OCI-M1 (cell line): ENCODE measurements at places on chromosomes 7 and 10.

DNA sequence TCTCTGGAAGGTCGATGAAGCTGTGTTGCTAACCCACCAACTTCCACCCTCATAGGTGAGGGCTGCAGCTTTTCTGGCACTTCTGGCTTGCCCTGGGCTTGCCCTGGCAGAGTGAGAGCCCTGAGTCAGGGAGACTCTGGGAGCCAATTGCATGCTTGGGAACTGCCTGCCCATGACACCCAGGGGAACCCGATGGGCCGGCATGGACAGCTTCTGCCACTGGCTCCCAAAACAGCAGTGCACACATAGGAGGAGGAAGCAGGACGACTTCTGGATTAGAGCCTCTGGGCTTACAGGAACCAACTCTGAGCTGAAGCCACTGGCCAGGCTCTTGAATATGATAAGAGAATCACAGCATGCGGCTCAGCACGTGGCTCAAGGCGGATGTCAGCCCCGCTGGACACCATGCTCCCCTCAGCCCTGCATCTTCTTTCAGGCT is 135.2 kb upstream of the UNC5B start:
- DNase-seq = peak; percentile 60

GRCh38 chr7:115216652-115217051 is 294.8 kb downstream of the MDFIC start:
- DNase-seq = no peak

GRCh38 chr10:23968301-23968700 is 240.6 kb upstream of the KIAA1217 start:
- no peak for DNase-seq

GRCh38 chr7:97126483-97127171 is 9.1 kb downstream of the SDHAF3 start:
- no peak for DNase-seq

- no peak for DNase-seq
These were observed 4.9 kb downstream of the HIPK2 start for GRCh38 chr7:139772873-139773272.

DNA sequence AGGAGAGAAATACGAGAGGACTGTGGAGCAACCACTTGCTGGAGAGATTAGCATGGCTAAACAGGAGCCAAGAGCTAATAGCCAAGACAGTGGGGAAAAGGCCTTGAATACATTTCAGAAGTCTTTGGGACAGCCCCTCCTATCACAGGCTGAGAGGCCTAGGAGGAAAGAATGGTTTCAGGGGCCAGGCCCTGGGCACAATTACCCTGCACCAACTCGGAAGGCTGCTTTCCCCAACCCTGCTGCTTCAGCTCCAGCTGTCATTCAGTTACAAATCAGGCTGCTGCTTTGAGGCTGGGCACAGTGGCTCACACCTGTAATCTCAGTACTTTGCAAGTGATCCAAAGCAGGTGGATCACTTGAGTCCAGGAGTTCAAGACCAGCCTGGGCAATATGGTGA is 32.0 kb upstream of the SLC35G1 start:
- DNase-seq = no peak

GRCh38 chr10:4301291-4302045 is 516.5 kb upstream of the KLF6 start:
- no peak for DNase-seq

DNA sequence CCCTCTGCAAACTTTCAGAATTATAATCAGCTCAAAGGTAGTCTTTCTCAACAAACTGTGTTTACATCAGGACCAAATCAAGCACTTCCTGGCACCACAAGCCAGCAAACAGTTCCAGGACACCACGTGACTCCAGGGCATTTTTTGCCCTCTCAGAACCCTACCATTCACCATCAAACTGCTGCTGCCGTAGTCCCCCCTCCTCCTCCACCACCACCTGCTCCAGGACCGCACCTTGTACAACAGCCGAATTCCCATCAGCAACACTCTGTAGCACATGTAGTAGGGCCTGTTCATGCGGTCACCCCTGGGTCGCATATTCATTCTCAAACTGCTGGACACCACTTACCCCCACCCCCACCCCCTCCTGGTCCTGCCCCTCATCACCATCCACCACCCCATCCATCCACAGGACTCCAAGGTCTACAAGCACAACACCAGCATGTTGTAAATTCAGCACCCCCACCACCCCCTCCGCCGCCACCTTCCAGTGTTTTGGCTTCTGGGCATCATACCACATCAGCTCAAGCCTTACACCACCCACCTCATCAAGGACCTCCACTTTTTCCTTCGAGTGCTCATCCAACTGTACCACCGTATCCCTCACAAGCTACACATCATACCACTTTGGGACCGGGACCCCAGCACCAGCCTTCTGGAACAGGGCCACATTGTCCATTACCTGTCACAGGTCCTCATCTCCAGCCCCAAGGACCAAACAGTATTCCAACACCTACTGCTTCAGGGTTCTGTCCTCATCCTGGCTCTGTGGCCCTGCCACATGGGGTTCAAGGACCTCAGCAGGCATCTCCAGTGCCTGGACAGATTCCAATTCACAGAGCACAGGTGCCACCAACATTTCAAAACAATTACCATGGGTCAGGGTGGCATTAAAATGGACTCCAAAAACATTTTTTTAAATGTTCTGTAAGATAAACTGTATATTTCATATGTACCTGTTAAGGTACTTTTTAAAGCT is 98.7 kb downstream of the KMT2E start:
- no peak for DNase-seq

DNA sequence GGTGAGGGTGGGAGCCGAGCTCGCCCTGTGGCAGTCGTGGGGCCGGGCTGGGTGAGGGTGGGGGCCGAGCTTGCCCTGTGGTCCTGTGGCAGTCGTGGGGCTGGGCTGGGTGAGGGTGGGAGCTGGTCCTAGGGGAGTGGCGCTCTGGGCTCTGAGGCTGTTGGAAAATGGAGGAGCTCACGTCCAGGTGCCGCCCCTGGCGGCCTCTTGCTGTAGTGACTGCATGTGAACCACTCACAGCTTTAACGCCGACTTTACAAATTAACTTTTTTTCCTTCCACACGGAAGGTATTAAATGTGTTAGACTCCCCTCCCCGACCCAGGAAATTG is 312.6 kb downstream of the WDR37 start:
- DNase-seq = peak; percentile 52

GRCh38 chr7:112081778-112082177 is 124.4 kb downstream of the DOCK4 start:
- no peak for DNase-seq

- peak; percentile 44 for DNase-seq
These were observed 75.3 kb upstream of the AASS start for GRCh38 chr7:122219253-122219865.

GRCh38 chr10:21292763-21293517 is 232.5 kb downstream of the SKIDA1 start:
- DNase-seq = no peak

- no peak for DNase-seq
These were observed 48.1 kb downstream of the EGFR start for GRCh38 chr7:55066938-55067337.

- DNase-seq = peak; percentile 56
These were observed 76.2 kb upstream of the APBB1IP start for GRCh38 chr10:26361971-26362370.

- no peak for DNase-seq
These were observed 83.9 kb downstream of the MAD1L1 start for GRCh38 chr7:2148814-2149213.

- peak; percentile 83 for DNase-seq
These were observed 33.1 kb downstream of the SMC3 start for GRCh38 chr10:110600487-110601101.

GRCh38 chr10:6701289-6701688 is 121.2 kb upstream of the PRKCQ start:
- DNase-seq = peak; percentile 6

GRCh38 chr7:14938181-14938580 is 35.6 kb upstream of the DGKB start:
- no peak for DNase-seq

- no peak for DNase-seq
These were observed 94.2 kb downstream of the NRP1 start for GRCh38 chr10:33240258-33240657.

GRCh38 chr10:3068968-3069737 is 1.8 kb downstream of the PFKP start:
- DNase-seq = peak; percentile 44

DNA sequence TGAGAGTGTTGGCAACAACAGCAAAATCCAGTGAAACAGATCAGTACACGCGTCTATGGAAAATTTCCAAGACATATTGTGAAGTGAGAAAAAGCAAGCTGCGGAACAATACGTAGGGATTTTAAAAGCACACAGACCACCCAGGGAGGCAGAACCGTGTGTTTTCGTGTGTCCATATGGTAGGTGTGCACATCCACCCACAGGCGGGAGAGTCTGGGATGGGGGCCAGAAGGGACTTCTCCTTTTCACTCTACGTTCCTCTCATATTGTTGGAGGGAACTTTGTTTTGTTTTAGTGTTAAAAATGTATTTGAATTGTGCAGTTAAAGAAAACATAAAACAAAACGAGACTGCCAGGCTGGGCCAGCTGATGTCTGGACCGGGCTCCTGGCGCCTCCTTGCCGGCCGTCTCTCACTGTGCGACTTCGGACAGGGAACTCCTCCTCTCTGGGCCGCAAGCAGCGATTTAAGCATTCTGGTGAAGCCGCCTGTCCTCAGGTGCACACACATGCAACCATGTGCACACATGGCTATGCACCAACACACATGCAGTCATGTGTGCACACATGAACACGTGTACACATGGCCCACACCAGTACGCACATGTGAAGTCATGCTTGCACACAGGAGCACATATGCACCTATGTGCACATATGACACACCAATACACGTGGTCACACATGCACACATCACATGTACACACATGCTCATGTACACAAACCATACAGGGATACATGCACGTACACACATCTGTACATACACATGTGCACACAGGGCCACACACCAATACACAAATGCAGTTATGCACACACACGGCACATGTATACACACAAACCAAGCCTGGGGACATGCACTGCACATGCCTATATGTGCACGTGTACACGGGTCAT is 141.1 kb downstream of the ELFN1 start:
- no peak for DNase-seq

DNA sequence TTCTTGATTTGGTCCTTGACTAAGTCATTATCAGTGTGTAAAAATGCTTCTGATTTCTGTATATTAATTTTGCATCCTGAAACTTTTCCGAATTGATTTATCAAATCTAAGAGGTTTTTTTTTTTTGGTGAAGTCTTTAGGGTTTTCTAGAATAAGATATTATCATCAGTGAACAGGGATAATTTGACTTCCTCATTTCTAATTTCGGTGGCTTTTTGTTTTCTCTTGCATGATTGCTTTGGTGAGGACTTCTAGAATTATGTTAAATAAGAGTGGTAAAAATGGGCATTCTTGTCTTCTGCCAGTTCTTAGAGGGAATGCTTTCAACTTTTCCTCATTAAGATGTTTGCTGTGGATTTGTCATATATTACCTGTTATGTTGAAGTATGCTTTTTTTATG is 170.5 kb downstream of the CCDC7 start:
- DNase-seq = peak; percentile 44

- no peak for DNase-seq
These were observed 28.8 kb upstream of the NMT2 start for GRCh38 chr10:15197276-15197675.

DNA sequence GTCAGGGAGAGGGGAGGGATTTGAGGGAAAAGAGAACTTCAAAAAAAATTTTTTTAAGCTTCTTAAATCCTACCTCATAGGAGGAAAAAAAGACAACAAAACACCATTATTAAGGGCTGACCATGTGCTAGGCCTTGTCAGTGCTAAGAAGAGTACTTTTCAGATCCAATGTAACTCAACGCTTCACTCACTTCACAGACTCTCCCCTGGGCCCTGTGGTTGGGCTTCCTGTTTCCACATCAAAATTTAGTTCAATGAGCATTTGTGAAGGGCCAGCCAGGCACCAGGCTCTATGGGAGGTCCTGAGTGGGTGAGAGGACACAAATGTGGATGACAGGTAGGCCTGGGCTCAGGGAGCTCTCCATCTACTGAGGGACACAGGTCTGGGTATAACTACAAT is 249.8 kb downstream of the PTEN start:
- DNase-seq = no peak

DNA sequence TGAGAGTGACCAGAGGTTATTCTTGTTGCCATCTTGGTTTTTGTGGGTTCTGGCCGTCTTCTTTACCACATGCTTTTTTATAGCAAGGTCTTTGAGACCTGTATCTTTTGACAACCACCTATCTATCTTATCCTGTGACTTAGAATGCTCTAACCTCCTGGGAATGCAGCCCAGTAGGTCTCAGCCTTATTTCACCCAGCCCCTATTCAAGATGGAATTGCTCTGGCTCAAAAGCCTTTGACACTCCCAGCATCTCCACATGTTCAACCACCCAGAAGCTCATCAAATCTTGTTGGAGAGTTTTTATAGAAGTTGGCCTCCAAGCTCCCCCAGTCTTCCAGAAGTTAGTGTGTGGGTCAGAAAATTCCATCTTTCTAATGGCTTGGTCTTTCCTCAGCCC is 464.3 kb upstream of the NRP1 start:
- DNase-seq = no peak

- no peak for DNase-seq
These were observed 13.5 kb downstream of the PTPN12 start for GRCh38 chr7:77550586-77550985.

- no peak for DNase-seq
These were observed 69.2 kb downstream of the PHYHIPL start for GRCh38 chr10:59245686-59246085.

- DNase-seq = peak; percentile 83
These were observed 95.8 kb upstream of the CACUL1 start for GRCh38 chr10:118850418-118851061.

DNA sequence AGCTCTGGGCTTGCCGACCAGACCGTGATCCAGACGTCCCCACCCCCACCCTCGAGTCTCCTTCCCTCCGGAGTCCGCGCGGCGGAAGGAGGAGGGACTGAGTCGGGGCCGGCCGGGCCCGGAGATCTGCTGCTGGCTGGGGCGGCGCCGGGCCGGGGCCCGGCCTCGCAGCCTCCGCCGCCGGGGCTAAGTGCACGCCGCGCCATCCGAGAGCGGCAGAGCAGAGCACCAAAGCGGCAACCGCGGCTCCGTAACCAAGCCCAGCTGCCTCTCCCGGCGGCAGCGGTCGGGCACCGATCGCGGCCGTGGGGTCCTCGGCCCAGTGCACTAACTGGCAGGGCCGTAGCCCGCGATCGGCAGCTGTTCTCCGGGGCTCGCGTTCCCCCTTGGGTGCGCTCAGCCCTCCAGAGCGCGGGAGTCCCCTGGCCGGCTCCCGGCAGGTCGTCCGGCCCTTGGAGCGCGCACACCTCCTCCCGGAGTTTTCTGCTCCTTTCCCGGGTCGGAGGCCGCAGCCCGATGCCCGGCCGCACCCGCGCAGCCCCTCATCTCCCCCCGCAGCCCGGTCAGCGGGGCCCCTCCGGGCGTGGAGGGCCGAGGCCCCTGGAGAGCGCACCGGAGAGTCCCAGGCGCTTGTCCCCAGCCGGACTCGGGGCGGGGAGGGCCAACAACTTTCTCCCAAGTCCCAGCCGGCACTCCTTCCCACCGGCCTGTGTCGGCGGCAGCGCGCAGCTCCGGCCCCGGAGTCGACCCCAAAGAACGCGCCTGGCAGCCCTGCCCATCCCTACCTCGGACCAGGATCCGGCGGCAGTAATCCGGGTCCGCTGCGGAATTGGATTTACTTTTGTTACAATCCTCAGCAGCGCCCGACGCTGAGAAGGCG is 799 bp downstream of the VAX1 start:
- DNase-seq = no peak
